Stimulated activated CD8-positive, alpha-beta memory T cell treated with anti-CD3 and anti-CD28 coated beads, Interleukin-15, amount 100 ng/mL, for 24 hours (primary cell): ENCODE measurements at places on chromosomes 2 and 18.

DNA sequence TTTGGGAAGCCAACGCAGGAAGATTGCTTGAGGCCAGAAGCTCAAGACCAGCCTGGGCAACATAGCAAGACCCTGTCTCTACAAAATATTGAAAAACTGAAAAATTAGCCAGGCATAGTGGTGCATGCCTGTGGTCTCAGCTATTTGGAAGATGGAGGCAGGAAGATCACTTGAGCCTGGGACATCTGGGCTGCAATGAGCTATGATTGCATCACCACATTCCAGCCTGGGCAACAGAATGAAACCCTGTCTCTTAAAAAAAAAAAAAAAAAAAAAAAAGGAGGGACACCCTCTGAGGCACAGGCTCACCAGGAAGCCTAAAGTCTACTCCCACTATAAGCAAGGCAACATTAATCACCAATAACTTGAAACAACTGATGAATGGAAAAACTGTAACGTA is 151.1 kb downstream of the CCDC148 start:
- no peak for DNase-seq

DNA sequence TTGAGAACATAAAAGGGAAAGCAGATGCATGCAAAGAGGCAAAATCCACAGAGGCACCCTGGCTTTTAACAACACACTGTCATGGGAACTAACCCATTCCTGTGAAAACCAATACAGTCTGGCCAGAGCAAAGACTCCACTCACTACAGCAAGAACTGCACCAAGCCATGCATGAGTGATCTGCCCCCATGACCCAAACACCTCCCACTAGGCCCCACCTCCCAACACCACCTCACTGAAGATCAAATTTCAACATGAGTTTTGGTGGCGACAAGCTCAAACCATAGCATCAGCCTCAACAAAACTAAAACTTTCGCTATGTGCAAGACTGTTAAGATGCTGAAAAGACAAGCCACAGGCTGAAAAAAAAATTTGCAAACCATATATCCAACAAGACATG is 162.8 kb downstream of the SMAD2 start:
- no peak for DNase-seq

DNA sequence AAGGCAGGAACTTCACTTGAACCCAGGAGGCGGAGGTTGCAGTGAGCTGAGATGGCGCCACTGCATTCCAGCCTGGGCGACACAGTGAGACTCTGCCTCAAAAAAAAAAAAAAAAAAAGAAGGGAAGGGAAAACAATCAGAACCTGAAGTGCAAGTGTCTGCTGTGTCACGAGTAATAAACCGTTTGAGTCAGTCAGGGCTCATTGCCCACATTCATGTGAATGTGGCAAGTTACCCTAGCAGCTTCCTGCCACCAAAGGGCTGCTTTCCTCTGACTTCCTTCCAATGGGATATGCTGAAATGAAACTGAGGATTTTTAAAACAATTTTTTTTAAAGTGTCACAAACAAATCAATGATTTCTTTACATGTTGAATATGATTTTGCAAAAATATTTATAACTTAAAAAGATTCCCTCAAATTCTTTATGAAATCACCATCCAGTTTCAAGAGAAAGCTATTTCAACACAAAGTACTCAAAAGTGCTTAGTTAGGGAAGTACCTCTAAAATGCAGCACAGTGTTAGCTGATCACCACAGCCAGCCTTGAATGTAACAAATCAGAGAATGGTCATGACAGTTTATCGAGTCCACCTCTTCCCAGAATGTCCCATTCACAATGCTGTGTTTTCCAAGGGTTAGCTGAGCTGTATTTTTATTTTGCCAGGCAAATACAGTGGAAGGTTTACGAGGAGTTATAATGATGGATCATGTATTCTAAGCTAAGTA is 36.4 kb downstream of the WDSUB1 start:
- no peak for DNase-seq

- no peak for DNase-seq
Observed at GRCh38 chr2:54763636-54764291, 40.3 kb downstream of the EML6 start.

DNA sequence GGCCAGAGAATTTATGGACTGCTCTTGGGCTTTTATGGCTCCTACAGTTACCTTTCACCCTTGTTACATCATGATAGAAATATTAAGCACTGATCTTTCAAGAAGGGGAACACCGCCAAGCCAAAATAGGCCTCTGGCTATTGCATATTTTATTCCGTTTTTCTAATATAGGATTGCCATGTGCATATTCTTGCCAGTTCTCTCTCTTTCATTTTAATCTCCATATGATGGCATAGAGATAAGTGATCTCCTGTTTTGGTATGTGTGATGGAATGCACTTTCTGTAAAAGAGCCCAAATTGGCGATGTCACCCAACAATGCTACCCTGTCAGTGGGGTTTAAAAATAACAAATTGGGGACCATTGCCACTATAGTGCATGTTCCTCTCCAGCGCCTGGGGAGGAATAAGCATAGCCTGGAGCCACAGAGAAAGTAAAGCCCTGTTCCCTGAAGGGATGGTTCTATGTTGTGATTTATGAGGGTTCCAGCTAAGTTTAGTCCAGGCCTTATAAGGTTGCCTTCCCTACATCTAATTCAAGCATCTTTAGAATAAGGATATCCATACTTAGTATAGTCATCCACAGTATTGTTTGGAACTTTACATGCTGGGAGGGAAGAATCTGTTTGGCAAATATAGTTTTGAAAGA is 26.9 kb downstream of the CMPK2 start:
- no peak for DNase-seq

GRCh38 chr18:46793565-46793964 is 36.7 kb upstream of the ST8SIA5 start:
- DNase-seq, result no peak

GRCh38 chr2:167471332-167471731 is 583.1 kb downstream of the XIRP2 start:
- DNase-seq, result no peak

GRCh38 chr2:60353863-60354262 is 199.6 kb downstream of the BCL11A start:
- no peak for DNase-seq

- DNase-seq, result no peak
Observed at GRCh38 chr2:38016219-38016618, 59.7 kb downstream of the CYP1B1 start.

DNA sequence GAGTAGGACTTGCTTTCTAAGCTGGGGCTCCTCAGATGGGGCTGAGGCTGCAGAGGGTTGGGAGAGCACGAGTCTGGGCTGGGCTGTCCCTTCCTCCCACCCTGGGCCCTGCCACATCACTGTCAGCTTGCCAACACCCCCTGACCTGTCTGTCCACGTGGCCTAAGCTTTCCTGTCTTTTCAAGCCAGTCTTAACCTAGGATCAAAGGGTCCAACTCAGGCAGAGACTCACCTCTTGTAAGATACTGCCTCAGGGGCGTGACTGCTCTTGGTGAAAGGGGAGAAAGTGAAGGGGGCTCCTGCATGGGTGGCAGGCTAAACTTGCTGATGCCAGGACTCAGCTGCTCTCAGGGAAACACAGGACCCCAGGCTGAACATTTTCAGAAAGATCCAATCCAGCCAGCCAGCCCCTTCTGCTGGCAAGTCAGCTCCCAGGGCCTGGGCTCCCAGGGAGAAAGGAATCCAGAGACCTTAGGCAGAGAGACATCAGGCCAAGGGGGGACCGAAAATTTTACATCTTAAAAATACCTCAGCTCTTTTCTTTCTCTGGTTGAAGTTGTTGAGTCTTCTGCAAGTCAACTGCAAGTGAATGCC is 144.2 kb upstream of the ID2 start:
- DNase-seq, result no peak

DNA sequence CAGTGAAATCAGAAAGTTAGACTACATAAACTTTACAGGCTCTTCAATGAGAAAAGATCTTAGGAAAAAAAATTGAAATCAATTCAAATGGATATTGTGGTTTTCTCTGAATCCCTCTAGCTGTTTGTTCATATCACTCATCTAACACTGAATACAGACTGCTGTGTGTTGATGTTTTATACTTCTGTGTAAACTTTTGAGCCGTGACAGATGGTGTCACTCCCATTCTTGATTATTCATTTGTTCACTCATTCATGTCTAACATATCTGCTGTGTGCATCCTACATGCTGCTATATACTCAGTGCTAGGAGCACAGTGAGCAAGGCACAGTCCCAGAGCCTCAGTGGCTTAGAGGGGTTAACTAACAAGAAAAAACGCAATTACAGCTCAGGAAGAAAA is 12.6 kb downstream of the KLHL23 start:
- no peak for DNase-seq

- no peak for DNase-seq
Observed at GRCh38 chr18:50115095-50115494, 79.9 kb downstream of the MYO5B start.

DNA sequence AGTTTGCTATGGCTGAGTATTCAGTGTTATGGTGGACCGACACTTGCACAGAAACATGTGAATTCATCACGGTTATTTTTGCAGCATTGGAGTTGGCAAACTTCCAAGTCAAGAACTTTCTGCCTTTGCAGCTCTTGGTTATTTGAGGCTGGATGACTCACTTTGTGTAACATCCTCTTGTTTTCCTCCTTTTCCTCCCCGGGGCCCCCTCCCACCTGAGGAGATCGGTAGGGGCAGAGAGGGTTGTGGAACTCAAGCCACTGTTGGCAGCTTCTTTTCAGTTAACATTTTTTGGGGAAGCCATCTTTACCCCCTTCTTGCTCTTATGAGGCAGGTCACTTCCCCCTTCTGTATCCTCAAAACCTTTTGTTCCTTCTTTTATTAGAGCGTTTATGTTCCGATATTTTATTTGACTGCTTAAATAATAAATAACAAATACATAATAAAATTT is 48.6 kb downstream of the DDX1 start:
- no peak for DNase-seq

GRCh38 chr18:49621717-49622351 is 60.0 kb downstream of the LIPG start:
- no peak for DNase-seq
